ENCODE measurements at places on chromosomes 5 and 9.

GRCh38 chr9:88957526-88957925 is 33.7 kb upstream of the S1PR3 start:
- no peak for DNase-seq

DNA sequence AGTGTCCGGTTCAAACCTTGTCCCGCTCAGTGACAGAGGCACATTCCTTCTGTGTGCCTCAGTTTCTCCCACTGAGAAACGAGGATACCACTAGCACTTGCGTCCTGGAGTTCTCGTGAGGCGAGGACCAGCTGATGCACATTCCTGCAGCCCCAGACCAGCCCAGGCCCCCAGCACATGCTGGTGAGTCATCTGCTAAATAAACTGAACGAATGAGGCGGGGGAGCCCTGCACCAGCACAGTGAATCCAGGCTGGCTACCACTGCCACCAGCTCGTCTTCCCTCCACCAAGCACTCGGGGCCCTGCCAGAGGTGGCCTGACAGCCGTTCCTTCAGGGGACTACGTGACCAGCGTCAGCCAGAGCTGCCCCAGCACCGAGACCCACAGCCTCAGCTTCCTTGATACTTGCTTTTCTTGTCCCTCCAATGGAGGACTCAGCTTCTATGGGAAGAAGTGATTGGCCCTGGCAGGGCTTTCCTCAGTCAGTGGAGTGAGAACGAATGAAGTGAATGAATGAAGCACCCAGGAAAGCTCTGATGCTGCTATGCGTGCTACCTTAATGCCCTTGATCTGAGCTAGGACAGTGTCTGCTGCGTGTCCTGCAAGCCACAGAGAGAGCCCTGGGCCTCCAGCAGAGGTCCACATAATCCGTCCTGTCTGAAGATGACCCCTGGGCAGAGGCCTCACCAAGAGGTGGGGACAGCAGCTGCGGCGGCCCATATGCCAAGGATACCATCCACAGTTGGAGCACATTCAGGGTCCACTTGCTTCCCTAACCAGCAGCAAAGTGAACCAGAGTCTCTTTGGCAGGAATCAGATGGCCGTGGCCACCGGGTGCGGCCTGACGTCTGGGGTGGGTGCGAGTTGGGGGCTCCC is 13.5 kb upstream of the BARX1 start:
- DNase-seq: peak; percentile 43

- no peak for DNase-seq
Measured at GRCh38 chr5:29002481-29002880, 1964.1 kb upstream of the CDH9 start.

- peak; percentile 52 for DNase-seq
Measured at GRCh38 chr5:168947212-168947868, 353.6 kb downstream of the SLIT3 start.

DNA sequence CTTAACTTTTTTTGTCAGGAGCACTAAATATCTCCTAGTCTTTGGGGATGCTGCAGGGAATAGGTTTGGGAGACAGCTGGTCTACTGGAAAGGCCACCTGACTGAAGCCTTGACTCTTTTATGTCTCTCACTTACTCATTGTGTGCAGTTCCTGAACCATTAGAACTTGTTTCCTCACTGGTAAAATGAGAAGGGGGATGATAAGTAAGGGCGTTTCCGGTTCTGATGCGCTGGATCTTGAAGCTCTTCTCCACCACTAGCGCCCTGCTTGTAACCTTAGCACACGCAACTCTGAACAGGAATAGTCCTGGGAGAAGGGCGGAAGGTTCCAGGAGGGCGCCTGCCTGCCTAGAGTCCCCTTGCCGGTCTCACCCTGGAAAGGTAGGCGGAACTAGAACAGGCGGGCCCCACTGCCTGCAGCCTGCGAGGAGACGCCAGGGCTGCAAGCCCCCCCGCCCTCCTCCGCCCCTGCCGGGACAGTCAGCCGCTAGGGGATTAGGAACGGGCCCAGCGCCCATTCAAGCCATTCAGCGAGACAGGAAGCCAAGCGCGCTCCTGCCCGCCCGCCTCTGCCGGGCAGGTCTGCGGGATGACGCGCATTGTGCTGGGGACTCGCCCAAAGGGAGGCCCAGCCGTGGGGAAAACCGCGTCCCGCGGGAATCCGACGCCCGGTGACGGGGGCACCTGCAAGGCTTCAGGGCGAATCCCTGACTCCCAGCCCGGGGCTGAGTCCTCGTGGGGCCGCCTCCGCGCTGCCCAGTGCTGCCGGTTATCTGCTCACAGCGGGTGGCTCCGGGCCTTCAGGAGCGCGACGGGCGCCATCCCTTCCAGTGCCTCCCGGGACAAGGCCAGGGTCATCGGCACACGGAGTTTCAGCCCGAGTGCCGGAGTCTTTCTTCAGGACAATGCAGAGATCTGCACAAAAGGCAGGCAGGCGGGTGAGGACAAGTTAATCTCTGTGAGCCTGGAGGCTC is 44.0 kb upstream of the XPA start:
- DNase-seq: peak; percentile 20

DNA sequence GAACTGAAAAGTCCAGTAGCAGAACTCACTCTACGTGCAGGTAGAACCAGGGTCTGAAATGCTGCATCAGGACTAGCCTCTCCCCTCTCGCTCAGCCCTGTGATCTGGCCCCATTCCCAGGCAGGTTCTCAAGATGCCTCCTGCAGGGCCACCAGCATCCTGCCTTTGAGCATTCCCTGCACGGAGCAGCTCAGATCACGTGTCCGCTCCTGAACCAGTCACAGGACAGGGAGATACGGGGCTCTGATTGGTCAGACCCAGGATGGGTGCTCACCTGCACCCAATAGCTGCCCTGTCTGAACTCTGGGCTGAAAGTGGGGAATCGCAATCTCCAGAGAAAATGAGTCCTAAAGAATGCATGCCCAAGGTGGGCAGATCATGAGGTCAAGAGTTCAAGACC is 50.8 kb downstream of the NEURL1B start:
- DNase-seq: no peak

GRCh38 chr9:534886-535285 is 306.6 kb upstream of the DMRT1 start:
- peak; percentile 30 for DNase-seq

GRCh38 chr5:72167257-72167656 is 60.0 kb downstream of the MAP1B start:
- DNase-seq: no peak

DNA sequence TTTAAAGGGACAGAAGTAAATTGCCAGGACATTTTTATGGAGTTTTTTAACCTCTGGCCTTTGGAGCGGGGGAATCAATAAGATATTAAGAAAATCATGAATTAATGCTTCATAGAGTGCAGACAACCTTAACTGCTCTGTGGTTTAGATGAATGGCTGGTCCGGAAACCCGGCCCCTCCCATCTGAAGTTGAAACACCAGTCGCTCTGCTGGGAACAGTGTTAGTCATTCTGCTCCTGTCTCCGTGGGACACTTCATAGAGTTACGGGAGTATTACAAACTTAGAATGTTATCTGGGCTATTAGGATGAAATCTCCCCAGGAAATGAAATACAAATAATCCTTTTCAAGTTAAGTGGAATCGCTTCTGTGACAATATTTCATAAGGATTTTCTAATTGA is 110.1 kb upstream of the IRX2 start:
- peak; percentile 78 for DNase-seq

DNA sequence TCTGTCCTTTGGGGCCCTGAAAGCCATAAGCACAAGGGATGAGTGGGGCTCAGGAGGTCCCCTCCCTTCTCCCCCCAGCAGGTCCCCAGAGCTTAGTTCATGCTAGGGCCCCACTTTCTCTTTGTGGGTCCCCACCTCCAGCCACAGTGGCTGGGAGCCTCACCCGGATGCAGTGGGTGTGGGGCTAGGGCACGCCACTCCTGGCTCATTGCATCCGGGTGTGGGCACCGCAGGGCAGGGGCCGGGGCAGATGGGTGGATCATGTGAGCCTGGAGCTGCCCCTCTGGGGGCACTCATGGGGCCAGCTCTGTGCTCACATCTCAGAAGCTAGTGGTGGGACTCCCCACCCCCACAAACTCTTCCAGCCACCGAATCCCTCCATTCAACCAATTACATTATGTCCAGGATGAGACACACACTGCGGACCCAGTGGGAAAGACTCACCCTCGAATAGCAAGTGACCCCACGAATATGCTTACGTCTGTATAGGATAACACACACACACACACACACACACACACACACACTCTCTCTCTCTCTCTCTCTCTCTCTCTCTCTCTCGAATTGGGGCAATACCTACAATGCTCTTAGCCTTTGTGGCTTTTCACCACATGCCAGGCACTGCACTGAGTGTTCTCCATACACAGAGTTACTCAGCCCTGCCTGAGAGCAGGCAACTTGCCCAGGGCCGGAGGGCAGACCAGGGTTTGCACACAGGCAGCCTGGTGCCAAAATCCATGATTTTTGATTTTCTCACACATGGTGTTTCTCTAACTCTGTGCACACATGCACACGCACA is 16.8 kb upstream of the PHYKPL start:
- peak; percentile 95 for DNase-seq

- DNase-seq: no peak
Measured at GRCh38 chr9:5805478-5805877, 27.4 kb downstream of the ERMP1 start.

- no peak for DNase-seq
Measured at GRCh38 chr9:98007251-98007928, 24.2 kb downstream of the ANP32B start.

- no peak for DNase-seq
Measured at GRCh38 chr9:136086951-136087740, 7.9 kb downstream of the NACC2 start.

DNA sequence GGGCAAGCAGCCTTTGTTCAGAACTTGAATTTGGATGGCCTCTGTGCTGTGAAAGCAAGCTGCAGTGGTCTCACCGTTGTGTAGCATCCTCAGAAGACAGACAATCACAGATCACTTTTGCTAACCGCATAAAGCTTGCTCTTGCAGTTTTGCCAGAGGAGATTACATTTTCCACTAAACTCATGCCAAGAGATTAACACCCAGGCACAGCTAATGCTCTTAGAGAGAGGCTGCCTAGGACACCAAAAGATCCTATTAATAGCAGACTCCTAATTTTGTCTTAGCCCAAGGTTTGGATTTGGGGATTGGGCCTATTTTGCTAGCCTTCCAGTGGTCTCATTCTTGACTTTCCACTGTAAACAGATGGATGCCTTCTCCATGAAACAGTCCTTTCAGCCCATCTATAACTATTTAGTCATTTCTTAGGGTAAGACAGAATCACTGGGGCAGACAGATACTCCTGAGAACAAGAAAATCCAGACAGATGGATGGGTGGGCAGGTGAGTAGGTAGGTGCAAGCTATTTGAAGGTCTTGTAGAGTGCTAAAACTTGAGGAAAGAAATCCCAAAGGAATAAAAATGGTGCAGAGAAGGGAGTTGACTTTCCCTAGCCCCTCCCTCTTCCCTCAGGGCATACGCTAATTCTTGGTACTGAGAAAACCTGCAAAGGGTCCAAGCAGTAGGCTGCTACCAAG is 506.2 kb downstream of the SPOCK1 start:
- DNase-seq: no peak

- DNase-seq: no peak
Measured at GRCh38 chr5:67896930-67897313, 318.6 kb upstream of the PIK3R1 start.

DNA sequence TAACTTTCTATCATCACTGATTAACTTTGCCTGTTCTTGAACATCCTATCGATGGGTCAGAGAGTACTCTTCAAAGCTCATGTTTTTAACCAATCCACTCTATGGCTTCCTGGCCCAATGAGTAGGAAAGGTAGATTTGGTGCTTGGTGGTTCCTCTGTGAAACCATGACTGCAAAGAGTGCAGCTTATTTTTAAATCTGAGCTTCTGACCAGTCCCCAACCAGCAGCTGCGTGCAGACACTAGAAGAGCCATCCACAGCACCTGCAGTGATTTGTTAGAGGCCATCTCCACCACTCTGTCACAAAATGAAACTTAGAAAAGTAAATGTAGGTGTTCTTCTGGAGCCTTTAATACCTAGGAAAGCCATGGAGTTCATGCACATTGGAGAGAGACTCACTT is 107.3 kb upstream of the WWC1 start:
- no peak for DNase-seq

DNA sequence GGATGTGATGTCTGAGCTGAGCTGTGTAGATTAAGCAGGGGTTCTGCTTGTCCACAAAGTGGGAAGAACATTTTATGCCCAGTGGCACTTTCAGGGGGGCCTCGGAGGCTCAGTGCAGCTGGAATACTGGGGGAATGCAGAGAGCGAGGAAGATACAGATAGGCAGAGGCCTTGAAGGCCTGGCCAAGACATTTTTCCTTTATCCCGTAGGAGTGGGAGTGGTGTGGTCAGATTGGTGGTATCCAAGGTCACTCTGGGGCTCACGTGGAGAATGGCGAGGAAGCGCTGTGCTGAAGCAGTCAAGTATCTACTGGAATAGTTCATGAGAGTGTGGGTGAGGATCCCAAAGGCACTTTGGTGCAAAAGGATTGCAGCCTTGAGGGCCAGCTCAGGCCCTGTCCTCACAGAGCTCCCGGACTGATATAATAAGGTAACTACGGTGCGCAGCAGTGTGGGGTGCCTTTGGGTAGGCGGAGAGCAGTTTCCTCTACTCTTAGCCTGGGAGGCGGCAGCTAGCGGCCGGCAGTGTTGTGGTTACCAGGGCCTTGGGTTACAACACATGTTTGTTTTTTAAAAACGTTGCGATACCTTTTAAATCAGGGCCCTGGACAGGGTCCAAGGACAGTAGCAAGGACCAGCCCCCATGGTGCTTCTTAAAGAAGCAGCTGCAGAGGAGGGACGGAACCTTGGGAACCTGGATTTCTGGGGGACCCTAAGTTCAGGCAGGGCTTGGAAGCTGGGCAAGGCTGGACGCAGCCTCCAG is 10.8 kb upstream of the CCDC69 start:
- peak; percentile 51 for DNase-seq

GRCh38 chr5:94640176-94640575 is 21.7 kb downstream of the SLF1 start:
- DNase-seq: no peak

GRCh38 chr5:74810915-74811314 is 43.9 kb downstream of the NSA2 start:
- peak; percentile 66 for DNase-seq

- peak; percentile 85 for DNase-seq
Measured at GRCh38 chr5:168851902-168852321, 272.7 kb upstream of the PANK3 start.

GRCh38 chr9:89077519-89077918 is 86.3 kb downstream of the S1PR3 start:
- DNase-seq: no peak

- DNase-seq: no peak
Measured at GRCh38 chr5:78509884-78510769, 138.4 kb downstream of the LHFPL2 start.

DNA sequence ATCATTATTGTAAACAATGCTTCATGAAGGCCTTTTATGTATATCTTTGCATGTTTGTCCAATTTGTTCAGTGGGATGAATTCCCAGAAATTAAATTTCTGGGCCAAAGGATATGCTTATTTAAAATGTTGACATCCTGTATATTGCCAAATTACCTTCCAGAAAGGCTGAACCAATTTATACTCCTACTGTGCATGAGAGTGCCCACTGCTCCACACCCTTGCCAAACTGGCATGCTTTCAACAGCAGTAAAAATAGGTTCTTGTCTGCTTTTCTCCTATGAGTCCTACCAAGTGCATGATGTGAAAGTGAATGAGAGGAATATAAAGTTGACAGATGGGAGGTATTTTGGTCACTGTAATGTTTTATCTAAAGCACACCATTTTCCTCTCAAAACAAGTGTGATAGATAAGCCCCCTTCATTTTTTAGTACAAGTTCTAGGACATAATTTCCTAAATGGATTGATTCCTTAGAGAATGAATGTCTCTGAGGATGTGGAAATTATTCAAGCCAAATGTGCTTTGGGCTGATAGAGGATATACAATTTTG is 70.5 kb upstream of the ERBIN start:
- DNase-seq: no peak
